ENCODE measurements at places on chromosomes 3 and 15.

DNA sequence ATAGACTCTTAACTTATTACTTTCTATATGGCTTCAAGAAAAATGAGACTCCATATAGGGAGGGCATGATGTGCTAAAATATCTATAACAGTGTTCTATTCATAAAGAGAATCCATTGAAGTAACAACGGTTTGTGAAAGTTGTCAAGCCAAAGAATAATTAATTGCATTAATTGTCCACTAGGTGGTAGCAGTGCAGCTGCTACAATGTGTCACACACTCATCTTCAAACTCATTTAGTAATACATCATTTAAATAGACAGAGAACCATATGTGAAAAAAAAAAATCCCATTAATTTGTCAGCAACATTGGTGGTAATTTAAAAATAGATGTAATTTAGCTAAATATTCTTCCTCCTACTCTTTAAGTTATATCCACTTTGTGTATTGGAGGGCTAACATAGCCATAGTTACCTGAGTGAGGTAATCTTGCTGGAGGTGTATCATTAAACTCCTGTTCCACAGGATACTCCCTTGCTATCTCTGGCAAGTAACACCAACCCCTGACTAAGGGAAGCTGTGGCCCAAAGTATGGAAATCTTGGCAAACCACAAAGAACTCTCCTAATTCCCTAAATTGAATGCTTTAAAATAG is 3.7 kb upstream of the CPA3 start:
- DNase-seq, result peak; percentile 40

DNA sequence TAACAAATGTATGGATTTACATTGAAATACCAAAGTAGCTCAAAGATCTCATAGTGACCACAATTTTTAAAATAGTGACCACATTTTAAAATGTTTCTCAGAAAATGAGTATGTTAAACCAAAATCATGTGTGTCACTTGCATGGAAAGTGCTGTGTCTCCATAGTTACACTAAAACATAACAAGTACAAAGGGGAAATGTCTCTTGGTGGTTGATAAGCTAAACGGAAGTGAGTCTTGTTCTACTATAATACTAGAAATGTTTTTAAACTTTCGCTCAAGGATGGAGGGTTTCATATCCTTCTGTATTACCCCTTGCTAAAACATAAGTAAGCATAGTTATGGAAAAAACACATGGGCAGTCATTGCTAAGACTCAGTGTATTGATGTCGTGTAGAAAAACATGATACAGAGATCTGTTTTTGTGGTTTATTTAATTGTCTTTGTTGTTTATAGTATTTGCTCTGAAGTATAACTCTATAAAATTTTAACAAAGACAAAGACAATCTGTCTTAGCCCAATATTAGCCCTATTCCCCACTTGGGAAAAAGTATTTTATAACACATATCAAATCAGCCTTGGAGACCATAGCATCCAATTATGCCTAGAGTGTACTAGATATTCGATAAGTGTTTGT is 27.0 kb upstream of the DENND4A start:
- no peak for DNase-seq

- no peak for DNase-seq
Observed at GRCh38 chr15:35567392-35567791, 21.4 kb upstream of the DPH6 start.

GRCh38 chr3:52218454-52218853 is 7.0 kb downstream of the TLR9 start:
- DNase-seq, result no peak

DNA sequence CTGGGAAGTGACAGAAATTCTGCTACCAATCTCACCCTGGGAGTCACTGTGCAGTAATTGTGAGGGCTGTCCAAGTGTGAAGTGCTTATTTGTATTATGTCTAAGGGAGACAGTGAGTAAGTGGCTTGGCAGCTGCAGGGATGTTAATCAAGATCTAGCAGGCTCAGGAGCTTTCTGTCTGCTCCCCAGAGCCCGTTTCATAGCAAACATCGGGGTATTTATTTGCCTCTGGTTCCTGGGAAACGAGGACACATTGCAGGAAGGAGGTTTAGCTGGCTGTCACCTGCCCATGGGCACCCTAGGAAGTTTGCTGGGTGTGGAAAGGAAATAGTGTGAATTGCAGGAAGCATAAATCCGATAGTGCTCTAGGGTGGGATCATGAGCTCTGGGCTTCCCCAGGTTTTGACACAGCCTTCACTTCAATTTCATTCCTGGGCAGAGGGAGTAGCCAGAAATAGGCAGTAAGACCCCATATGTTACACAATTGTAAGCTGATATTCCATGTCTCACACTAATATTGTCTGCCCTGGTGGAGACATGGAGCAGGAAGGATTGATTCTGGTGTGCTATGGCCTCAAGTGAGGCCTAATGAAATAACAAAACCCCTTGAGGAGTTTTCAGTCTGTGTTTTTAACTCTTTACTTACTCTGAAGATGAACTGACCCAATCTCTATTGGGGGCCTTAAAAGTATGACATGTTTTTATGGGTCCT is 74.1 kb upstream of the MITF start:
- DNase-seq, result peak; percentile 46

GRCh38 chr15:70133296-70133695 is 35.6 kb upstream of the TLE3 start:
- DNase-seq, result peak; percentile 42

- no peak for DNase-seq
Observed at GRCh38 chr15:89377842-89378295, 43.2 kb upstream of the POLG start.

DNA sequence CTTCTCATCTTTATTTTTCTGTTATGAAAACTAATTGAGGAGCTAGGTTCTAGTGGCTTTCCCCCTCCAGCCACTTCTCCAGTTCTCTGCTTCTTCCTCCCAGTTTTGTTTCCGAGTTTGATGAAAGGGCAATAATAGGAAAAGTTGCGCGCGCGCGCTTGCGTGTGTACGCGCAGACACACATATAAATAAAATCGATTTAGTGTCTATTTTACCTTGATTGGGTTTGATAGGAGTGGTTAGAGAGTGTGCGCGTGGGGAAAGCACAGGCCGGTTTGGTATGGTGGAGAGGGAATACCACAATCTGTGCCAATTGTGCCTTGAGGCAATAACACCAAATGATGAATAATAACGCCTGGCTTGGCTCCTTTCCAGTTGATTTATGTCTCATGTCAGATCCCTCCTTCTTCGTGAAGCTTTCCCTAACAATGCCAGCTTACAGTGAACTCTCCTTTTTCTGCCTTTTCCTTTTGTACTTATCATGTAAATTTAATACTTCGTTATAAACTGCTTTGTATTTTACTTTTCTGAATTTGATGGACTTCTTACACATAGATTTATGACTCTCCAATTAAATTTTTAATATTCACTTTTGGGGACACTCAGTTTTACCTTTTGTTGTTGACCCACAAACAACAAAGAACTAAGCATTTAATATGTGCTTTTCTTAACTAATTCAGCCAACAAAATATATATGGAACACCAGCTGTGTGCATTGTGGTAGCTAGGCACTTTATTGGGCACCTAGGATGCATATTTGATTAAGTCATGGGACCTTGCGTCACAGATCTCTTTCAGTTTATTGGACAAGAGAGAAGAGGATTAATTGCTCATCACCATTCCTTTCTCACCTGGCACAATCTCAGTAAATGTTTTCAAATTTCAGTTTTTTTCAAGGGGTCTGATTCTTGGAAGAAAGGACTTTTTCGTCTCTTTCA is 1.7 kb downstream of the TIPARP start:
- peak; percentile 83 for DNase-seq

DNA sequence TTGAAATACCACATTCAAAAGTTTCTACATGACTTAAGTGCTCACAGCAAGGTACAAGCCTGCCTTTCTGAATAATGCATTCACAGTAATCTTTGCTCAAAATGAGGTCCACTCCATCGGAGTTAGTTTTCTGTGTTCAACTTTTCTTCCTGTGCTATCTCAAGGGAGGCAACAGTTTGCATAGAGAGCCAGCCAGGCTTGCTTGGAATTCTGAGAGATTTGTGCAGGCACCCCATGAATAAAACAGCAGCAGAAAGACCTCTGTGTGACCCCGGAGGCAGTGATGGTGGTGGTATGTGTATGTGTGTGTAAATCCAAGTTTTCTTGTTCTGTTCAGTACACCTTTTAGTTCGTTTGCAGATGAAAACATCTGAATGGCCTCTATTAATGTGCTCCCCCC is 124.0 kb downstream of the ADAMTS9 start:
- no peak for DNase-seq

- no peak for DNase-seq
Observed at GRCh38 chr15:101244036-101244781, 7.6 kb downstream of the CHSY1 start.

- DNase-seq, result no peak
Observed at GRCh38 chr15:79370716-79371115, 59.8 kb downstream of the TMED3 start.
